ENCODE measurements at places on chromosomes 1 and 21. TPM values are rescaled to one million over a fixed set of nuclear protein-coding genes. Genes with fewer than 3 reads are reported as not detected.

DNA sequence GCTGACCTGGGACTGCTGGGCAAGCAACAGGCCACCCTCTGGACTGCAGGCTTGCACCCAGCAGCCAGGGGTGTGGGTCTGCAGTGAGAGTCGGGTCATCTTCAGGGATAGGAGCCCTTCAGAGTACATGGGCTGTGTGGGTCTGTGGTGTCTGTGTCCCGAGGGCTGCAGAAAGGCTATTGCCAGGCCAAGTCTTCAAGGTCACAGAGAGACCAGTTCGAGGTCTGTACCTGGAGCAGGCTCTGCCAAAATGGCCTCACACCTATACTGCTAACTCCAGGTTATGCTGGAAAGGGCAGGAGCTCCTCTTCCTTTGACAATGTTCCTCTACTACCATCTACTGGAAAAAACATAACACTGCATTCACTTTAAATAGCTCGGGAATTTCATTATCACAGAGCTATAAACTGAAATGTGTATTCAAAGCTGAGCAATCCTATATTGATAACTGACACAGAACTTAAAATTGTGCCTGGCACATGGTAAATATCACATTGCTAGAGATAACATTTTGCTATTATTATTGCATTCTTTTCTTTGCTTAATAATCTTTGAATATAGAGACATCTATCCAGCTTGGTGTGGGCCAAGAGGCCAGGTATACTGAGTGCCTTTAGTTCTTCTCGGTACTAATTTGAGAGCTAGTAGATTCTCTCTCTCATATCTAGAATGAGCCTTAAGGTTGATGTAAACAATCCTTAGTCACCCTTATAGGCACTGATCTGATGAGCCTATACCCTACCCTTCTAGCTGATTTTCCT is 6.9 kb upstream of the DNAH14 start:
- no peak for DNase-seq

DNA sequence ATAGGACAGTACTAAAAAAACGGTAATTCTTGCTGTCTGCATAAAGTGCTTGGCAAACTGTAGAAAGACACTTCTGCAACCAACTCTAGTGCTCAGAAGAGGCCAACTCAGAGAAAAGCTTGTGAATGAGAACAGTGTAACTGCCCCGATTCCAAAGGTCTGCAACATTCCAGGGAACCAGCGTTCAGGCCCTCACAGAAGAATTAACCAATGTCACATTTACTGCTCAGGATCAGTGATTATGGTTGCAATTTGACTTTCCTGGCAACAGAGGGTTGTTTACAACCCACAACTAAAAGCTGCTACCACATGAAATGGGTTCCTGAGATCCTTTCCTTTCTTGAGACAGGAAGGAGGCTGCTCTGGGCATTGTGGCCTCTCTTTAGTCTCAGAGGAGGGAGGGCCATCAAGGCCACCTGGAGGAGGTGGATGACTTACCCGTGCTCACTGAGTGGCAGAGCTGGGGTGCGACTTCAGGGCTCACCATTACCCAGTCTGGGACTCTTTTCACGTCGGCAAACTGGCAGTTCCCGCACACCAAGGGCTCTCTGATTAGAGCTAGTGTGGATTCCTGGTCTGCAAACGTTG is 15.3 kb downstream of the SRSF4 start:
- no peak for DNase-seq

DNA sequence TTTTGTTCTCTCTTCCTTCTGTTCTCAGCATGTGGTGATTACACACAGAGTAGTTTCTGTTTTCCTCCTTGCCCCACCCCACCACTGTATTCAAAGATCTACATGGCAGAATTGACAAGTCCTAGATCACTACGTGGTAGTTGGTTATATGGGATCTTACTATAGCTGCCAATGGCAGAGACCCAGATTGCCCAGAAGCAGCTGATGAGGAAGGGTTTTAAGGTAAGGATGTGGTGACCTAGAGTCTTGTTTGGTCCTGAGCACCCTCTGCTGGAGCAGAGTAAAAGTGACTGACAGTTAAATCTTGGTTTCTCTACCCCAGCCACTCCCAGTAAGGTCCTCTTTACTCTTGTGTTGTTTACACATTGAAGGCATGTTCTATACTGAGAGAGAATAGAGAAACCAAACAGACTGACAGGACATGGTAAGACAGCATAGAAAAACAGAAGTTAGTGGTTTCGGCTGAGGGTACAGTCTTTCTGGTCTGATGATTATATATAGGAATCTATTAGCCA is 22.8 kb upstream of the STRIP1 start:
- no peak for DNase-seq

- no peak for DNase-seq
Observed at GRCh38 chr1:25030674-25031589, 100.9 kb upstream of the RUNX3 start.

DNA sequence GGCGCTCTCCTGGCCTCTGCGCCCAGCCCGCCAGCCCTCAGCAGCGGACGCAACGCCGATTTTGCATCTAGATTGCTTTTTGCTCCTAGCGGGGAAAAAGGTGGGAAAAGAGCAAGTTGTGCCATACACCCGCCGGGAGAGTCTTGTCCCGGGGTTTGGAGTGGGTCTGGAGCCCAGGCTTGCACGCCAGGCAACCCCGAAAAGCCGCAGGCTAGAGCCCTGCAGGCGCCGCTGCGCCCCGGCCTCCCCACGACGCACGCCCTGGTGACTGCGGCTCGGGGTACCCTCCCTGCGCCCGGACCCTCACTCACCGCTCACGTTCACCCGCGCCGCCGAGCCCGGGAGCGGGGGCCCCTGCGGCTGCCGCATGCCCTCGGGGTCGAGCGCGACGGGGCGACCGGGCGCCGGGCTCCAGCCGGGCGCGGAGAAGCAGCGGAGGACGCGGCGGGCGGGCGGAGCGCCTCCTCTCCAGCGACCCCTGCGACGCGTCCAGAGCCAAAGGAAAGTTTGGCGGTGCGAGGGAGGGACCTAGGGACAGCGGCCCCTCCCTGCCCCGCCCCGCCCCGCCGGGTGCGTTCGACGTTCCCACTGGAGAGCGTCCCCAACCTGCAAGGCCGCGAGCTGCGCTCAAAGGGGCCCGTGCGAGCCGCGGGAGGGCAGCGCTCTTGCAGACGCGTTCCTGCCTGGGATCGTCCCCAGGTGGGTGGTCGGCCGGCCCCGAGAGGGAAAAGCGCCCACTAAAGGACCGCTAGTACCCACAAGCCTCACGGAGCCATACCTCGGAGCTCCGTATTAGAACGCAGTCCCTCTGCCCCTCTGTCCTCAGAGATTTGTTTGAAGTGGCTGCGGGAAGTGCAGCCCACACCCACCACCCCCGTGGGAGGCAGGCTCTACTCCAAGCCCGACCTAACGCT is at the start of gene LPAR3:
TSS of gene LPAR3 (minus strand) at position 502 of the 914 bp plus-strand sequence. CDS start 27,086 bp downstream, outside the sequence.
- DNase-seq, result peak; percentile 45

DNA sequence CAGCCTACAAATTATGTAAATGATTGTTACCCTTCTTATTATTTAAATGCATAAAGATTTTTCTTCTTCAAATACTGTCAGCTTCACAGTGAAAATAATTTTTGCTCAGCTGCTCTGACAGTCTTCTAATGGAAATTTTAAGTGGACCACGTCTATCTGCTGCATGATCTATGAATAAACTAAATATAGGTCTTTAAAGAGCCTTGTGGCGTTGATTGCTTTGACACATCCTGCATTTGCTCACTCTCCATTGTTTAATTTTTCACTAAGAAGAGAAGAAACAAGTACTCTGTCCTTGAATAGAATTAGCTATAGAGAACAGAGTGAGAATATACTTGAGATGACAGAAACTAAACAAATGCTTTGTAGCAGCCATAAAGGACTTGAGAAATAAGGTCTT is 826.1 kb downstream of the MRPL39 start:
- no peak for DNase-seq

DNA sequence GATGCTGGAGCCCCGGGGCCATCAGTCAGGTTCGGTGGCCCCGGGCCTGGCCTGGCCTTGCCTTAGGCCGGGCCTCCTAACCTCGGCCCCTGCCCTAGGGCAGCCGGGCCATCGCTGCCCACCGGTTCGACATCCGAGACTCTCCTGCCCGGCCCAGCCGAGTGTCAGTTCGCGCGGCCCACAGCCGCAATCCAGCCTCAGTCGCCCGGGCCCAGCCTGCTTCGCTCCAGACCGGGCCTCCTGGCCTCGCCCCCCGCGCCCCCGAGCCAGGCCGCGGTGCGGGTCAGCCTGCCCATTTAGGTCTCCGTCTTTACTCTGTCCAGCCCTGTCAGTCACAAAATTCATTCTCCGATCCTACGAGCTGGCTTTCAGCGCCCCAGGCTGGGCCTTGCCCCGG is 777 bp downstream of the LRRC41 start:
- peak; percentile 75 for DNase-seq

GRCh38 chr21:45386336-45386727 is 18.6 kb upstream of the COL18A1 start:
- DNase-seq, result peak; percentile 41

GRCh38 chr1:86195281-86195680 is 38.7 kb upstream of the COL24A1 start:
- no peak for DNase-seq

DNA sequence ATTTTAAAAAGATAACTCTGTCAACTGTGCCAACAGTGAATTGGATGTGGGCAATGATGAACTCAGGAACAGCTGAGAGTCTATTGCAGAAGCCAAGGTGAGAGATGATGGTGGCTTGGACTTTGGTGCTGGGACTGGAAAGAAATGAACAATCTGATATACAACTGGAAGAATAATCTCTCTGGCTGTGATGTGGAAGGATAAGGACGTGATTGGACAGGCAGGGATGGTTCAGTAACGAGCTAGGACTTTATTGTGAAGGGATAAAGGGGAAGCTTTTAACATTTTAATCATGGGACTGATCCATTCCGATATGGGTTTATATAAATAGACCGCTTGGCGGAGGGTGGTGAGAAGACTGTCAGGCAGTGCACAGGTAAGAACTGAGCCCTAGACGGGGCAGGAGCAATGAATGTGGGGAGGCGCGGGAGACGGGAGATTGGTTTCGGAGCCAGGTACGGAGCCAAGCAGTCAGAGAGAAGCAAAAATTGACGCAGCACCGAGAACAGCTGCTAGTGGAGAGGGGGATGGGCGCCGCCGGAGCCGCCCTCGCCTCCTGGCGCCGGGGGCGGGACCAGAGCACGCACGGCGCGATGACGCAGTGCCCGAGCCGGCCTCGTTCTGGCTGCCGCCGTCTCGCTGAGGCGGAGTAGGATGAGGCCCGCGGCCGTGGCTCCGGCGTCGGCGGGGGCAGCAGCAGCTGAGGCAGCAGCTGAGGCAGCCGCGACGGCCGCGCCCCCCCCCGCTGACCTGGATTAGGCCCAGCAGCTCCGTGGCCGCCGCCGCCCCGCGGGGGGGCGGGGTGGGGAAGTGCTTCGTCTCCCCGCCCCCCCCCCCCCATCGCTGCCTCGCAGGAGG is at the start of gene RNF11:
TSS of gene RNF11 (plus strand) at position 601 of the 858 bp plus-strand sequence. CDS start 484 bp downstream, outside the sequence.
- DNase-seq, result peak; percentile 97

- no peak for DNase-seq
Observed at GRCh38 chr1:29202053-29202452, 20.4 kb upstream of the SRSF4 start.

DNA sequence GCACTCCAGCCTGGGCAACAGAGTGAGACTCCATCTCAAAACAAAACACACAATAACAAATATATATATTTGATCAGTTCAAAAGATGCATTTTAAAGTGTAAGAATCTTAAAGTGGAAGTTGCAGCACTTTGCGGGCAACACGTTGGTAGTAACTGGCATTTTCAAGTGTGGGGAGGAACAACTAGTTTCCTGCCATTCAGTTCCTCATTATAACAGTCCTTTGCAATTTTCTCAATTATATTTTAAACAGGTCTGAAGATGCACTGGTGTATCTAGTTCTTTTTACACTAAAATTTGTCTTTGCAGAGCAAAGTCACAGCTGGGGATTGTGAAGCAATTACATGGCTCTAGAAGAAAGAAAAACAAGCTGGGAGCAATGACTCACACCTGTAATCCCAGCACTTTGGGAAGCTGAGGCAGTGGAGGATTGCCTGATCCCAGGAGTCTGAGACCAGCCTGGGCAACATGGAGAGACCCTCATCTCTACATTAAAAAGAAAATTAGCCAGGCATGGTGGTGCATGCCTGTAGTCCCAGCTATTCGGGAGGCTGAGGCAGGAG is 25.3 kb downstream of the RRAGC start:
- no peak for DNase-seq

- no peak for DNase-seq
Observed at GRCh38 chr1:219381396-219381795, 207.7 kb downstream of the LYPLAL1 start.

DNA sequence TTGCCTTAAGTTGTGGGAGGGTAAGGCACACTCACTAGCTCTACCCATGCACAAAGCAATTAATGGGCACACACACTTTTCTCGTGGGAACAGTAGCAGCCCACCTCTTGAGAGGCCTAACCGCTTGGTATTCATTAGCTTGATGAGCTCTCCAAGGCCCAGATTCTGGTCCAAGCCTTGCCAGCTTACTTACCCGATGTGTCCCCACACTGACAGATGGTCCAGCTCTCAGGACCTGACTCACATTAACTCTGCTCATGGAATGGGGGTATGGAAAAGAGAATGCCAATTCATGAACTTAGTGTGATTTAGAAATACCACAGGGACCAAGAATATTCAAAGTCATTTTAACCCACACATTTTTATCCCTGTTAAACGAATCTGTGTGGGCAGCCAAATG is 106.8 kb upstream of the CACHD1 start:
- DNase-seq, result no peak

DNA sequence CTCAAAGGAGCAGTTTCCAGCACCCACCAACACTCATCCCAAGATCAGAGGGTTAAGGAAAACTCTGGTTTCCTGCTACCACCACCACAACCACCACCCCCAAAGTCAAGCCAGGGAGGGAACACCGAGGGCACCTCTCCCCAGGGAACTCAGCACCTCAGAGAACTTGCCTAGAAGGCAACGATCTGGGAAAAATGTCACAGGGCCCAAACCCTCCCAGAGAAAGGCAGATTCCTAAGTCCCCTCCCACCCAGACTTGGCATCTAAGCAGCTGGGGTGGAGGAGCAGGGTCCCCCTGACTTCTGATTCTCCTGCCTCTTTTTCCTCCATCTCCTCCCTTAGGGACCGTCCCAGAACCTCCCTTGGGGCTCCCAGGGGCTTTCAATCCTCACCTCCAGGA is 10.6 kb downstream of the KANK4 start:
- no peak for DNase-seq

DNA sequence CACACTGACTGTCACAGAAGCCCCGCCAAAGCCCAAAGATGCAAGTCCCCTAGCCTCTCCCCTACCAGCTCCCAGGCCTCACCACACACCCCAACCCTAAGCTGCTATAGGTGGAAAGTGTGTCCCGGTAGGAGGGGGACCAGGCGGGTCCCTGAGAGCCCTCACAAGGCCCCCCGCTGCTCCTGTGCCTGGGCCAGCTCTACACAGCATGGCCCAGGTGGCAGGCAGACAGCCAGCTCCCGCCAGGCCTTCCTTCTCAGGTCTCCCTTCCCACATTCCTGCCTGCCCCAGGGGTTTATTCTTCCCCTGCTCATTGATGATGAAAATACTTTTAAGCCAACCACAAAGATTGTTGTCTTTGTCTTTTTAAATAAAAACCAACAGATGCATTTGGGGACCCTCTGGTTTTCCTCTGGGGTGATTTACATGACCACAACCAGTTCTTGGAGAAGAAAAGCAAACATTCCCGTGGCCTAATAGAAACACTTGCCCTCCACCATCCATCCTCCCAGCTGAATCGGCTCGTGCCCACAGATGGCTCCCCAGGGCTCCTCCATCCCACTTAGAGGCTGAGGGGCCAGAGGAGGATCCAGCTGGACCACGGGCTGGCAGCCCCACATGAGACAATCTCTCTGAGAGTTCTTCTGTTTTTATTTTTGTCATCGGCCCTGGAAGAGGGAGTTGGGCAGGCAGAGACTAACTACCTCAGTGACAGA is 93.1 kb downstream of the DMRTB1 start:
- DNase-seq, result no peak

The PLA2G4A gene
- 6.7 TPM for total RNA-seq

The SPATC1L gene
- 11.3 TPM for total RNA-seq

The IL12RB2 gene
- total RNA-seq, result 0.24 TPM

The LRRC71 gene
- not detected for total RNA-seq
